Fibroblast of skin of back (primary cell): ENCODE measurements at places on chromosomes 6 and 20.
A peak's percentile ranks its signal among the peaks of the same experiment; 100 is the strongest.

DNA sequence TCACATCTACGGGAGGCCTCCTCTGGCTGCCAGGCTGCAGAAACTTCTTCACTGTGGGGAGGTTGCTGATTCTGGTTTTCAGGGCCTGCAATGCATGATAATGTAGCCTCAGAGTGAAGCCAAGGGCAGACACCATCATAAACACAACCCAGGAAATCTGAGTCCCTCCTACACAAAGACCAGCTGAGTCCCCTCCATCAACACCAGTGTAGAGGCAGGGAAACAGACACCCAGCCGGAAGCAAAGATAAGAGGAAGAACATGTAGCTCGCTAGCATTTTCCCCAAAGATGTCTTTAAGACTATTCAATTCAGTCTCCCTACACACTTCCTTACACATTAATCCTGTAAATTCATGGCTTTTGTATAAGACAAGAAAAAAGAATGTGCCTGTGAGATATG, 23.6 kb downstream of the GSTA2 start:
- no peak for DNase-seq

DNA sequence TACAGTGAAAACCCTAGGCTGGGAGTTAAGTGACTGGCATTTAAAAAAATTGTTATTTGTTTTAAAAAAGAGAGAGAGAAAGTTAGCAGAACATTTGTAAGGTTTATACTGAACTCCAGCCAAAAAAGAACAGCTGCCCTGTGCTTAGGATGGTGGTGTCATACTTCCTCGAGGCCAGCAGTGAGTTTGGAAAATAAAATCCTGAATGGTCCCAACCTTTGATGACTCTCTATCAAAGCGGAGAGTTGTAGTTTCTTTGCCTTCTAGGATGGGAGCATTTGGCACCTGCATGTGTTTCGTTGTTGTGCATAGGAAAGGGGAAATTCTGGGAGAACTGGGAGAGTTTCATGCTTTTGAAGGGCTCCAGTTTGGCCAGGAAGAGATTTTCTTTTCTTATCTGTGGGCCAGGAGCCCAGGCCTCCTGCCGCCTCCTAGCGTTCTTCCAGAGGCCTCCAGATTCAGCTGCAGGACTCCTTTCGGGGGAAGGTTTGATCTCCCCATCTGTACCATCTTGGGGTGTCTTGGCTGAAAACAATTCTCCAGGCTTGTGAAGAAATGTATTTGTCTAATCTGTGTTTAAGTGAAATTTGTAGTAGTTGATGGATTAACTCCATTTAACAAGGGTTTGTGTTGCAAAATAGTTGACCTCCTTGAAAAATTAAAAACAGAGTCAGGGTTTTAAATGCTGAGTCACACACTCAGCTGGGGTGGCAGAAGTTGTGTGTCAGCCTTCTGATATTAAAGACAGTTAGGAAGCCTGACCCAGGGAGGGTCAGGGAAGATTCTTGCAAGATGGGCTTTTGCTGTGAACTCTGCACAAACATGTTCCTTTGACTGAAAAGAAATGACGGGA, 63.4 kb downstream of the TXNDC5 start:
- DNase-seq, result peak; percentile 42

DNA sequence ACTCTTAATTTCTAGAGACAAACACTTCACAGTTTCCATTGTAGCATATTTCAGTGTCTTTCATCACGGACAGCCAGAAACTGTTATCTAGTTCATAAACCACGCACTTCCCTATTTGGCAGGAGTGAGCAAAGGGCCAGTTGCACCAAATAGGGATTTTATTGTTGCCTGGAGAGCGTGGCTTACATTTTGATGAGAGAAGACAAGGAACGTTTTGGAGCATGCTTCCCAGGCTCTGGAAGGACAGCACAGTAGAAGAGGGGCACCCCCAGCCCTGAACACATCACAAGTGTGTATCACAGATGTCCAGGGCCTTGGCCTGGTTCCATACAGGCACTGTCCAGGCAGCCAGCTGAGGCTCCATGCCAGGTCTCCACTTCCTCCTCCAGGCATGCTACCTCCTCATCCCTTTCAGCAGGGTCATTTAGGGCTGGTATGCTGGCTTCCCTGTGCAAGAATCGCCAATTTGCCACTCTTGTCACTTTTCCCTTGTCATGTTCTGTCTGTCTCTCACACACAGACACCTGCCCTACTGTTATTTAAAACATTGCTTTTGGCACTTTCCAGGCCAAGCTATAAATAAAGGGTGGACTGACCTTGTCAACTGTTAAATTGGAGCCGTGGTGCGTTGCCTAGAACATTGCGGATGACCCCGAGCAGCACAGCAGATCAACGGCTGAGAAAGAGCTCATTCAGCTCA, 235.0 kb upstream of the GMDS start:
- DNase-seq, result no peak

DNA sequence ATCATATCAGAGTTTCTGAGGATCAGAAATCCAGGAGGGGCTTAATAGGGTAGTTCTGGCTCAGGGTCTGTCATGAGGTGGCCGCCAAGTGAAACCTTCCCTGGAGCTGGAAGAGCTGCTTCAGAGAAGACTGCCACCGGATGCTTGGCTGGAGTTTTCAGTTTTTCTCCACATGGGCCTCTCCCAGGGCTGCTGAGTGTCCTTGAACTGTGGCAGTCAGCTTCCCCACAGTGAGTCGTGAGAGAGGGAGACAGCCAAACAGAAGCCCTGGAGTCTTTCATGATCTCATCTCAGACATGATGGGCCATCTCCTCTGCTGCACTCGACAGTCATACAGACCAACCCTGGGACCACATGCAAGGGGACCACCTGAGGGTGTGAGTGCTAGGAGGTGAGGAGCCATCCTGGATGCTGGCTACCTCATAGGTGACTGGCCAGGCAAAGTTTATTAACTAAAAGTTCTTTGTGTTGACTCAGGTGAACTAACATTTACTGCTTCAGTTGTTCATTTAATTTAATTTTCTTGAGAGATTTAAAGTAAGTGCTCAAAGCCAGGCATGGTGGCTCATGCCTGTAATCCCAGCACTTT, 71.5 kb downstream of the SHLD1 start:
- no peak for DNase-seq

DNA sequence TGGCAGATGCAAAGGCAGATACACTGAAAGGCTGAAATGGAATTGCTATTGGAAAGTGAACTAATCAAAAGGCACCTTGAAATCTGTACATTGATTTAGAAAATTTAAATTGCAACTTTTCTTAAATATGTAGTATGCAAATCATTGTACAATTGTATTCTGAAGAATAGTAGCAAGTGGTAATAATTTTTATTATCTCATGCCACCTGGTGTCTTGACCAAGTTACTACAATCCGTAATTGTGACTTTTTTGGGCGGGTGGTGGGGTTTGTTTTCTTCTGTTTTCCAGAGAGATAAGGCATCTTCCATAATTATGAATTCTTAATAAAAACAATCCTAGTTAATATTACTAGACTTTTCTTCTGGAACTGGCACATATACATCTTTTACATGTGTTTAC, 12.5 kb upstream of the BCKDHB start:
- DNase-seq, result peak; percentile 26

GRCh38 chr6:28597217-28597835, 71.6 kb downstream of the GPX5 start:
- peak; percentile 62 for DNase-seq

DNA sequence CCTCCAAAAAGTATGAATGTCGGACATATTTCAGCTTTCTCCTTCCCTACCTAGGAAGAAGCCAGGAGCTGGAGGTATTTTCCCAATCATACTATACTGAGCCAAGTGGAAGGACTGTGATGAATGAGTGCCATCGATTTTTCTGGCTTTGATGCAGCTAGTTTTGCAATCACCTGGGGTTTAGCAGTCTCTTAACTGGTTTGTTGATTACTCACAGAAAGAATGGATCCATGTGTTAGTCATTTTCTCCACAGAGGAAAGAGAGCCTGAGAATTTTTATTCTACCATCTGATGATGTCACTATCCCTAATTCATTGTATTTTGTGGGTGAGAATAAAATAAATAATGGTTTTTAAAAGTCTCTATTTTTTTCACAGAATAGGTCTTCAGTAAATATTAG, 282.9 kb upstream of the RNF217 start:
- peak; percentile 25 for DNase-seq

GRCh38 chr6:144955392-144955791, 670.3 kb downstream of the UTRN start:
- peak; percentile 11 for DNase-seq

DNA sequence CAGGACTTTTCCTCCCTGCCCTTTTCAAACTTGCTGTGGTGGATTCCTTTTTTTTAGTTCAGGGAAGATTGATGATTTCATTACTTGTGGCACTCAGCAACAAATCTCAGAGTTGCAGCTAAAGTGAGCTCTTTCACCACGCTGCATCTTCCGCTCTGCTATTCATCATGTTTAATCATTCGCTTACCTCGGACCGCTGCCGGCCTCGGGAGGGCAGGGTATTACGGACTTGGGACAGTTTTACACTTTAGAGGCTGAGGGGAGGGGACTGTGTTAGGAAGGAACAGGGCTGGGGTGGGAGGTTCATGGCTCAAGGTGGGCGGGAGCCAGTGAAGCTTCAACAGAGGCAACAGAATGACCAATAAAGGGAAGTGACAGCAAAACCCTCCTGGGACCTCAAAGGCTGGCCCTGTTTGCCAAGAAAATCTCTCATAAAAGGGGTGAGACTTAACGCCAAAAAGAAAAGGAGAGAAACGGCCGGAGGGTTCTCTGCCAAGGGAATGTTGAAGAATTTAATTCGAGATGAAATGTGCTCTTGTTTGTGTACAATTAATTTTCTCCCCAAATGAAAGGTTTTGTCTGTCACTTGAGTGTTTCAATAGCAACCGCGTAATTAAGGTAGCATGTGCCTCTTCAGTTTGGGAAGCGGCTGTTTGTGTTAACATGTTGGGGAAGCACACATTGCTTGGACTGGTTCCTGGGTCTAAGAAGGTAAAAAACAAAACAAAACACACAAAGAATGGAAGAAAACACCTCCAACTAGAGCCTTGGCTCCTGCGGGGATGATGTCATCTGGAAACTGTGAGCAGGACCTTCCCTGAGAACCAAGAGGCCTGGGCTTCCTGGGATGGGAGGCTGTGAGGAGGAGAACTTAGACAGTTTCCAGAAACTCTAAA, 72.5 kb upstream of the SULF2 start:
- peak; percentile 44 for DNase-seq

GRCh38 chr20:22004946-22005345, 299.5 kb downstream of the PAX1 start:
- no peak for DNase-seq

DNA sequence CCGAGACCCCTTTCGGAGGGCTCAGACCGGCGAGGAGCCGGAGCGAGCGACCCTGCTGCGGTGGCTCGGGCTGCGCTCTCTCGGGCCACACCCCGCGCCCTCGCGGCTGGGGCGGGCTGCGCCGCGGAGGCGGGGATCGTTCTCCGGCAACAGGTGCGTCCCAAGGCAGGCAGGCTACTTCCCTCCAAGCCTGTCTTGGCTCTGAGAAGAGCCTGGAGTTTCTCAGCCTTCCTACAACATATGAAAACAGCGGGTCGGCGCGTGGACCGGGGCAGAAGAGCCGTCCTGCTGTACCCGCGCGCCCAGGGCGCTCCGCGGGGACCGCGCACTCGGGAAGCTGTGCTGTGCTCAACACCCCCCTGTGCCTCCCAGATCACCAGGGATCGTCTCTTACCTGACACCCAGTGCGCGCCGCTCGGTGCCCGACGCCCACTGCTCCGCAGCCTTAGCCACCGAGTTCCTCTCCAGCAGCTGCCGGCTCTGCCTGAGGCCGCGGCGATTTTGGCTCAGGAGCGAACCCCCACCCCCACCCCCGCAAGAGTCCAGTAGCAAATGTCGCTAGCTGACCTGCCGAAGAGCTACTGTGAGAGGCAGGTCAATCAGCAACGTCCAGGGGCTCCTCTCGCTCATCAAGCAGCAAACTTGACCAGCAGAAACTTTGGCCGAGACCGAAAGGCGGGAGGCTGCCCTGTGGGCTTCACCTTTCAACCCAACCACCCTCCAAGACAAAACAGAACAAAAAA, 3.7 kb upstream of the OLIG3 start:
- no peak for DNase-seq

DNA sequence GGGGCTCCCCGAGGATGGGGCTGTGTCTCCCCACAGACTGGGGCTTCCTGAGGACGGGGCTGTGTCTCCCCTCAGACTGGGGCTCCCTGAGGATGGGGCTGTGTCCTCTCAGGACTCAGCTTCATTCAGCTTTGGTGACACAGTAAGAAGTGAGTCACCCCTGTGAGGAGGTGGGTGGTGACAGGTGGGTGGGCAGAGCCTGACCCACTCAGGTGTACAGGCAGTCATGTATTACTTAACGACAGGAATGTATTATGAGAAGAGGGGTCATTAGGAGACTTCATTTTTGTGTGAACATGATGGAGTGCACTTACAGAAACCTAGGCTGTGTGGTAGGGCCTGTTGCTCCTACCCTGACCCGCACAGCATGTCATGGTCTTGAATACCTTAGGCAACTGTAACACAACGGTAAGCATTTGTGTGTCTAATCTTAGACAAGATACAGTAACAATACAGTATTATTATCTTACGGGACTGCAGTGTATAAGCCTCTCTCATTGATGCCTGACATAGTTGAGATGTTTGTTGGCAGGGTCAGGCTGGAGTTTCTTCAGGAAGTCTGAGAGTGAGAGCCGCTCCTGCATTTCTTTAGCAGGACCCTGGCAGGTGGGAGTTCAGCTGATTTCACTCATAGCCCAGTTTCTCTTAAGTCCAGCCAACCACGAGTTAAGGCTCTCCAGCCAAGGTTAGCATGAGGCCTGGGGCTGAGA, 10.9 kb upstream of the PGC start:
- no peak for DNase-seq

DNA sequence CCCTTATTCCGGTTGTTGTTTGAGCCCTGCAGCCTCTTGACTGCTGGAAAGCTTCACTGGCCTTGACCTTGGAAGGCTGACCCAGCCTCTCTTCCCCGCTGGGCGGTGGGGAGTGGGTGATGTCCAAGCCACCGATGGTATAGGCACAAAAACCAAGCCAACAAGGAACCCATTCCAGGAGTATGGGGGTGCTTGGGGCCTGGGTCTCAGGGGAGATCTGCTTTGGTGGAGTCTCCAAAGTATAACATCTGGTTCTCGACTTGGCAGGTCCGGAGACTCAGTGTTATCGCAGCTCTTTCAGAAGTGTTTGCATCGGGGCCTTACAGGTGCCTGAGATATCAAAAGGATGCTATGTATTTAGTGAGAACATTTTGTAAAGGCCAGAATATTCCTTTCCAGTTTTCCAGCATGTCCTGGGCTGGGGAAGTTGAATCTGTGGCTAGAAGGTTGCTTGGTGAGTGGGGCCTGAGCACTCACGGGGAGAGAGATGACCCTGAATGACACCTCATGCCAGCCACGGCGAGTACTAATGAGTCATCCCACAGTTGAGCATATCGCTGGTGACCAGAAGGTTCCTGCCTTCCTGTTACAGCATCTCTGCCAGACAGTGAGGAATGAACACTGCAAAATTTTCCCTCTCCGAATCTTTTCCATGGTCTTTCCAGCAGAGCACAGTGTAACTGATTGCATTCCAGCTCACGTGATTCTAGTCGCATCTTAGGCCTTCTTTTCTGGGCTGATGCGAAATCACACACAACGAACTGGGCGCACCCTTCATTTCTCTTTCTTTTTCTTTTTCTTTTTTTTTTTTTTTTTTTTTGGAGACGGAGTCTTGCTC, 133.9 kb downstream of the ZDHHC14 start:
- peak; percentile 67 for DNase-seq

GRCh38 chr6:3612341-3613041, 139.0 kb downstream of the PXDC1 start:
- DNase-seq, result peak; percentile 94
